ENCODE measurements at places on chromosomes 3 and 15.

DNA sequence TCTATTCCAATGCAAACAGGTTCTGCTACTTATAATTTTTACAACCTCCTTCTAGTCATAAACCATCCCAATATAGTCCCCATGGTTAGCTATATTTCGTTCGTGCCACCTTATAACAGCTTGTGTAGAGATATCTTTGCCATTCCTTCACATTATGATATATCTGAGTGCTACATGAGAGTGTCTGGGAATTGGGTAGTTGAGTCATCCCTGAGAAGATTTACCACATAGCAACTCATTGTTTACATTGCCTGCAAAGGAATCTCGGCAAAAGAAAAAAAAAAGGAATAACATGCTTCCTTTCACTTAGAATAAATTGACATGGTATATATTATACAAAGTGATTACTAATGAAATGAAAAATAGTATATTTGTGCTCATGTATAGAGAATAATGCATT lies 86.0 kb upstream of the VGLL3 start:
- peak; percentile 39 for DNase-seq

GRCh38 chr3:125023833-125024555 lies 31.8 kb downstream of the HEG1 start:
- no peak for DNase-seq

- DNase-seq = no peak
These were observed 36.6 kb downstream of the CD86 start for GRCh38 chr3:122091602-122092295.

DNA sequence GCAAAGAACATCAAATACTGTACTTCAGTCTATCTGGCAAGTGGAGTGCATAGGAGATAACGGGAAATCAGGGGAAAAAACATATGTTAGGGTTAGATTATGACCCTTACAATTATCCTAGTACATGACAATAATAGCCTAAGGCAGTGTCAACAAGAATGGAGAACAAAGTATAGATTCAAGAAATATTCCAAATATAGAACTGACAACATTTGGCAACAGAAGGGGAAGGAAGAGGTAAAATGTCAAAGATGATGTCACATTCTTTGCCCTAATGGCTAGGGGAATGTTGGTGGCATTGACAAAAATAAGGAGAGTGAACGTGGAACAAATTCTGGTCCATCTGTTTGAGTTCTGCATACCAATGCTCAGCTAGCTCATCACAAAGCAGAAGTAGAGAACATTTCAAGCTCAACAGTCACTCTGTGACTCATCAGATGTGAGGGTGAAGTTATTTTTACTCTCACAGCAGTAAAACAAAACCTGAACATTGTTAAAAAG lies 15.5 kb upstream of the ATP8B4 start:
- no peak for DNase-seq

GRCh38 chr3:35528728-35529127 lies 110.6 kb upstream of the ARPP21 start:
- DNase-seq = no peak

DNA sequence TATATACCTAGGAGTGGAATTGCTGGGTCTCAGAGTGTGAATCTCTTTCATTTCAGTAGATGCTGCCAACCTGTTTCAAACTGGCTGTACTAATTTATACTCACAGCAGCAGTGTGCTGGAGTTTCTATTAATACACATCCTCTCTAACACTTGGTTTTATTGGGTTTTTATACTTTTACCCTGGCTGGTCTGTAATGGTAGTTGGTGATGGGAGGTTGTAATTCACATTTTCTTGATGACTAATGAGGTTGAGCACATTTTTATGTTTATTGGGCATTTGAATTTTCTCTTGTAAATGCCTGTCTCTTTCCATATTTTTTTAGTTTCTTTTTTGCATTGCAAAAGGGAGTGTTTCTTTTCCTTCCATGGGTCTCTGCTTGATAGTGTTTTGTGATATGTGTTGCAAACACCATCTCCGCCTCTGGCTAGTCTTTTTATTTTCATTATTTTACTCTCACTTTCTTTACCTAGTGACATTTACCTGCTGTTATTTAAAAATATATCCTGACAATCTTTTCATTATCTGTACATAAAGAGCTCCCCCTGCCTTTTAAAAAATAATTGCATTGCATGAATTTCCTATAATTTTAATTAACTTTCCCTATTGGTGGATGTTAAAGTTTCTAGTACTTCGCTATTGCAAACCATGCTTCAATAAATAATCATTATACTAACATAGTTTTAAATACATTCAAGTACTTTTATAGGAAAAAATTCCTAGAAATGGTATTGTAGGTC lies 49.0 kb upstream of the GCNT3 start:
- no peak for DNase-seq

- peak; percentile 49 for DNase-seq
These were observed 37.1 kb downstream of the IL17RD start for GRCh38 chr3:57127891-57128518.

DNA sequence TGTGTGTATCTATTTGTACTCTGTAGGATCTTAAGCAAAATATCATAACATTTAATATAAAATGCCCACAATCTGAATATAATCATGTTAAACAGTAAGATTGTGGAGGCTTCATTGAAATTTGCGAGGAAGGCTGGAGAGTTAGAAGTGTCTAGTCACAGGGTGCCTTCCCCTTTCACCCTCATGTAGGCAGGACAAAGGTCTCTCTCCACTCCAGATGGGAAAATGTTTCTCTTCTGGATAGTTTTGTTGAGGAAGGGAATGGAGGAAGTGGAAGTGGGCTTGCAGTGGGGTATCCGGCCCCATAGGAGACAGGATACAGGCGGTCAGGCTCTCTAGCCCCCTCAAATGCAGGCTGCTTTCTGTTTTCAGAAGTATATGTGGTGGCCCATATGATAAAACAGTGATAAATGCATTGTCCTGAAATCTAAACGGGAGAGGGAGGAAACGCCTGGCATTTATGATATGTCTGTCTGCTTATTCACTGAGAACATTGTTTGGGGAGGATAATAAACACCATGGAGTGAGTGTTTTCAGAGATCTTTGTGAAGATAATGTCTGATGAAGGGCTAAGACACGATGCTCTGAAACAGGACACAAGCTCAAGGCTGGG lies 13.3 kb upstream of the MYZAP start:
- no peak for DNase-seq

DNA sequence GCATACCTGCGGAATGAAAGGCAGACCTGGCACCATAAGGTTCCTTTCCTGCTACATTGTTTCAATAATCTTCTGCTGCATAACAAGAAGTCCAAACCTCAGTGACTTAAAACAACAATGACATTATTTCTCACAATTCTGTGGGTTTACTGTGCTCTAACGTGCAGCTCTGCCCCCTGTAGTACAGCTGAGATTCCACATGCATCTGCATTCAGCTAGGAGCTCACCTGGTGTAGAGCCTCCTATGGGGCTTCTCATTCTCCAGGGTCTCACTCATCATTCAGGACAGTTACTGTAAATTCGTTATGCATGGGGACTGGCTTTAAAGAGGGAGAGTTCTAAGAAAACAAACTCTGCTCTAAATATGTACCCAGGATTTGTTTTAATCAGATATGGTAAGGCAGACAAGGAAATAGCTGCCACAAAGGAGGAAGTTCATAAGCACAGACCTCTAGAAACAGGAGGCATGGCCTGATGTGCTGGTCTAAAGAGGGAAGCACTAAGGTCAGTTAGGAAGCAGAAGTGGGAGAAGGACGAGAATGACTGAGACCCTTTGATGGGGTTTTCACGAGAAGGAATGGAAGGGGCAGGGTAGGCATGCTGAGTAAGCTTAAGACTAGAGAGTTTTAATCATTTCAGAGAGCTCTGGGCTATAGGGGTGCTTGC lies 347.0 kb downstream of the NEK10 start:
- DNase-seq = no peak

DNA sequence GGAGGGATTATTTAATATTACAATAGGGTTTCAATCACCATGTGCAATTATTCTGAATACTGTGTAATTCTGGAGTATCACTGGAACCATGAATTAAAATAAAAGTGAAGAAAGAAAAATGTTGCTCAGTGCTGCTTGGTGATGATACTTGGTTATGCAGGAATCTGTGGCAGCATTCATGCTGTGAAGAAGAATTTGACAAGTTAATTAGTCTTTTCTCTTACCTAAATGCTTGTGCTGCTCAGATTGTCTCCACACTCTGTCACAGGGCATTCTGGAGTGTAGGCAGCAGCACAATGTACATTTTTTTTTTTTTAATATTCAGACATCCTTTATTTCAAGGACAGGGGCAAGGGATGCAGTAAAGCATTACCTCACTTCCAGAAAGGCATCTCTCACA lies 749.3 kb upstream of the CADM2 start:
- DNase-seq = no peak

- no peak for DNase-seq
These were observed 920.6 kb upstream of the CFAP20DC start for GRCh38 chr3:59970376-59970775.

GRCh38 chr3:54962200-54962599 lies 34.3 kb upstream of the LRTM1 start:
- DNase-seq = no peak

GRCh38 chr3:31491660-31492059 lies 41.1 kb upstream of the STT3B start:
- DNase-seq = no peak

DNA sequence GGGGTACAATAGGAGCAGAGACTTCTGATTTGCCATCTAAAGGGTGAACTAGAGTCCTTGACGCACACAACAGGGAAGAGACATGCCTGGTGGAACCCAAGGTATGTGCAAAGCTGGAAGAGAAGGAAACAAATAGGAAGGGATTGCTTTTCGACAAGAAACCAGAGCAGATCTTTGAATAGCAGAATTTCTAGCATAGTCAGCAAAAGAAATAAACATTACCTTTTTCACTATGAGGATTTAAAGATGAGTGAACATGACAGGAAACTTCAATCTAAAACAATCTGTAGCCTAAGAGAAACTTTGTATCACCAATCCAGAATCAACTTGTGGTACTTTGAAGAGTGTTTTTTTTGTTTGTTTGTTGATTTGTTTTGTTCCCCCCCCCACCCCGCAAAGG lies 4.9 kb downstream of the IL5RA start:
- DNase-seq = no peak

DNA sequence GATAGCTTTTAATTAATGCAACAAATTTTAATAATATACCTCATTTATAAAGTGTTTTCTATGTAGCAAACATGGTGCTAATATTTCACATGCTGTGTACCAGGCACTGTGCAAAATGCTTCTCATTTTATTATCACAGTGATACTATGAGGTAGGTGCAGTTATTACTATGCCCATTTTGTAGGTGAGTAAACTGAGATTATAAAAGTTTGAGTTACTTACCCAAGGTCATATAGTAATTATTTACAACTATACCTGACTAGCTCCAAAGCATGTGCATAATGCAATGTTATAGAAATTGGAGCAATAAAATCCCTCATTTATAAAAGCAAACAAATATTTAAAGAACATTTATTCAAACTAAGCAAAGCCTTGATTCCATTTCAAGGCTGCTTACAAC lies 54.5 kb upstream of the DCBLD2 start:
- no peak for DNase-seq

DNA sequence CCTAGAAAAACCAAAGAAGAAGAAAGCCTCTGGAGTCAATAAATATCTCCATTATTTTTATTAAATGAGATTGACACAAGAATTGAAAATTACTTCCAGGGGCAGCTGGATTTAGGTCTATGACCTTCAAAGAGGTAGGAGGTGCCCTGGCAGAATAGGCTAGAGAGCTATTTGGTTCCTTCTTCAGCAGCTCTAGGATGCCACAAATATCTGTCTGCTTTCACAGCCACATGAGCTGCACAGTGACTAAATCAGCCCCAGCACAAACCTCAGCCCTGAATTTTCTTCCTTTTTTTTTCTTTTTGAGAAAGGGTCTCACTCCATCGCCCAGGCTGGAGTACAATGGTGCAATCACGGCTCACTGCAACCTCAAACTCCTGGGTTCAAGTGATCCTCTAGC lies 223.5 kb downstream of the ABHD5 start:
- DNase-seq = no peak

All from amniotic stem cell (primary cell).